ENCODE measurements at places on chromosomes 1 and 21.

DNA sequence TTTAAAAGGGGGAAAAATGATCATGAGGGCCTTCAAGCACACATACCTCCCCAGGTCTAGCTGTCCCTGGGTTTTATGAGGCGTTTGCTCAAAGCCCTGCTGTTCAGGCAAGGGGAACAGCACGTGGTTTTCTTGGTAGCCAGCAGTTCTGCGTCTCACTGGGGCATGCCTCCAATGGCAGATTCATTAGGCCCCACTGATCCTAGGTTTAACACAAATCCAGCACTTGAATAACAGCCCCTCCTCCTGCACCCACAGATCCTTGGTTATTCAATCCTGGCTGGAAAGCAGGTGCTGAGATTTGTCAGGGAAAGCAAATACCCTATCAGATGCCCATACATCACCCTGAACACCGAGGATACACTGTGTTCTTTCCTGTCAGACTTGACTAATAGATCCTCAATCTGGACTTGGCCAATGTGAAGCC is 106.4 kb downstream of the ZC3H11B start:
- DNase-seq: no peak

GRCh38 chr21:35737899-35738346 is 322.4 kb downstream of the SETD4 start:
- DNase-seq: no peak

DNA sequence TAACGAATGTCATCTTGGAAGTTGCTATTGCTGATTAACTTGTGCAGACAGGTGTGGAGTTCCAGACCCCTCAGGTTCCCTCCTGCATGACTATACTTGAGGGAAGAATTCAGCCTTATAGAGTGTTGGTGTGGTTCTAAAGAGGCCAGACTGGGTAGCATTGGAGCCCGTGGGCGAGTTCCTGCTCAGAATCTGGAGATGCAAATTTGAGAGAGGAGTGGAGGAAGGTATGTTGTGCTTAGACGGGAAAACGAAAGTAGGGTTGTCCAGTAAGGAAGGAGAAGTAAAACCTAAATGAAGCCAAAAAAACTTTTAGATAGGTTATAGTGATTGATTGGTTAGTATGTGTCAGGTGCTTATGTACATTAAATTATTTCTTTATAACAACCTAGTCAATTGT is 79.2 kb downstream of the ZNF326 start:
- no peak for DNase-seq

- no peak for DNase-seq
Observed at GRCh38 chr1:231460614-231461013, 38.5 kb upstream of the EGLN1 start.

DNA sequence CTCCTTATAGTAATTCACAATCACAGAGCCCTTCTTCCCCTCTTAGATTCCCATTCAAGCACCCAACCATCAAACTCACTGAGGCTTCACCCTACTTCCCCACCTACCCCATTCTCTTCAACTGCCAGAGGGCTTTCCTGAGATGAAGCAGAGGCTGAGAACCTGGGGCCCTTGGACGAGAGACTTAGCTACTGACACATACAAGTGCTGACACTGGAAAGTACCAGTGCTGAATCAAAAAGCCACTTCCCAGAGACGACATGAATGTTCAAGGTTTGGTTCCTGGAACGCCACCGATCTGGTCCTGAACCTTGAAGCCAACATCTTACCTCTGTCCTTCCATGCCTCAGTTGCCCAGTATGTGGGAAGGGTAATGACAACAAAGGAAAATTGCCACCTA is 16.6 kb upstream of the RAP1A start:
- no peak for DNase-seq

GRCh38 chr1:41629571-41629970 is 145.1 kb upstream of the EDN2 start:
- no peak for DNase-seq

- DNase-seq: no peak
Observed at GRCh38 chr1:26391450-26391849, 18.9 kb upstream of the ZNF683 start.

DNA sequence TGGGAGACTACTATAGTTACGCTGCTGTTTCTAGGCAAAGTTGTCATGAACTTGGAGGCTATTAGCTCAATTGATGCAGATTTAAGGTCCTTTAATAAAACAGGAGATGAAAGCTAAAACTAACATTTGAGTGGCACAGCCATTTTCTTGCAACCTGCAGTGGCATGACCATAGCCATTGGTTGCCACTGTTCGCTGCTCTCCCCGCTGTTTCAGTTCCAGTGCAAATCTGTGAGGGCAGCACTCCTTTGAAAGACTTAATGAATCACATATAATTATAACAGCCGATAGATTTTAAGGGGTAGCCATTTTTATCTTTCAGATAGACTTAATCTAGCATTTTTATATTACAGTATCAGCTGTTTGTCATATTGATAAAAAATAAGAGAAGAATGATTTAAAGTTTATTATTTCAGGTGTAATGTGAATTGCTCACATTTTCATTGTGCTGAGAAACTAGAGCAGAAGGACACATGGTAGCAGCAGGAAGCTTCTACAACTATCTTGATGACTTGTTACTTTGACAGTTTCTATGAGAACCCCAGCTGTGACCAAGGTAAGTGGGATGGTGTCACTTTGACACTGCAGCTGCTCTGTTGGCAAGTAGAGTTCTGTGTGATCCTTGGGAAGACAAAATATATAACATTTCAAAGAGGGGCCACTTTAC is 203.7 kb downstream of the PLA2G4A start:
- DNase-seq: no peak

Data from NCI-H2081 treated with DMSO at 0.1 percent for 48 hours (cell line).